ENCODE measurements at places on chromosomes 13 and 19.

GRCh38 chr19:47107202-47107952 lies 6.2 kb downstream of the ZC3H4 start:
- DNase-seq, result no peak

DNA sequence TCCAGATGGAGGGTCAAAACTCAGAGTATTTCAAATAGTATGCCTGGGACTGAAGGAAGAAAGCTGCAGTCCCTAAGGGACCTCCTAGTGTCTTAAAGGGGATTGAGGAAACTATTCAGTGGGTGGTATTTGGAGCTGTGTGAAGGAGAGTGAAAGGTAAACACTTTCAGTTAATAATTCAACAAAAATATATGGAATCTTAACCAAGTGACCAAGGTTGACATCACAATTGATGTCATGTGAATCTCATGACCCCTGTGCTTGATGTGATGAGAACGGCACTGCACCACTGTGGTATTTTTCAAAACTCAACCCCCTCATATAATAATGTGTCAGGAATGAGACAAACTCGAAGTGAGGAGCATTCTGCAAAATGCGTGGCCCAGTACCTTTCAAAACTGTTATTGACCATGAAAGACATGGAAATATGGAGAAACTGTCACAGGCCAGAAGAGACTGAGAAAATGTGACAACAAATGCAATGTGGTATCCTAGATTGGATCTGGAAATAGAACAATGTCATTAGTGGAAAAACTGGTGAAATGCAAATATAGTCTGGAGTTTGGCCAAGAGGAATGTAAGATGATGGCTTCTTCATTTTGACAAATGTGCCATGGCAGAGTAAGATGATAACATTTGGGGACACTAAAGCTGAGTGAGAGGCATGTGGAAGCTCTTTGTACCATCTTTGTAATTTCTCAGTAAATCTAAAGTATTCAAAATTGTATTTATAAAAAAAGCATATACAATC lies 553.9 kb downstream of the RFC3 start:
- no peak for DNase-seq

DNA sequence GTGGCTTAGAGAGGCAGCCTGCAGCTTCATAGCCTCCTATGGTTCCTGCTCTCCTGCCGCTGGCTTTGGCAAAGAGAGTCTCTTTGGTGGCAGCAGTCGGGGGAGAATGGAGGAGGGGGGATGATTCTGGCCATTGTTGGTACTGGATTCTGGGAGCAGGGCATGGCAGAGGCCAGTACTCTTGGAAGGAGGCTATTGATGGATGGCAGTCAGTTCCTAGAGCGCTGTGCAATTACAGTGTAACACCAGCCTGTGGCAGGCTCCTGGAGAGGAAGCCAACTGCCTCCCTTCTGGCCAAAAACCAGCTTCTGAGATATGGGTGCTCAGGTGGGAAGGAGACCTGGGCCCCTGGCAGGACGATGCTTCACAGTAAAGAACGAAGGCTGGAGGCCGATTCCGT lies 47.9 kb upstream of the TMTC4 start:
- DNase-seq, result no peak

- no peak for DNase-seq
These were observed 51.0 kb downstream of the LYL1 start for GRCh38 chr19:13051557-13052165.

- DNase-seq, result no peak
These were observed 206.3 kb downstream of the FOXO1 start for GRCh38 chr13:40460116-40460515.

DNA sequence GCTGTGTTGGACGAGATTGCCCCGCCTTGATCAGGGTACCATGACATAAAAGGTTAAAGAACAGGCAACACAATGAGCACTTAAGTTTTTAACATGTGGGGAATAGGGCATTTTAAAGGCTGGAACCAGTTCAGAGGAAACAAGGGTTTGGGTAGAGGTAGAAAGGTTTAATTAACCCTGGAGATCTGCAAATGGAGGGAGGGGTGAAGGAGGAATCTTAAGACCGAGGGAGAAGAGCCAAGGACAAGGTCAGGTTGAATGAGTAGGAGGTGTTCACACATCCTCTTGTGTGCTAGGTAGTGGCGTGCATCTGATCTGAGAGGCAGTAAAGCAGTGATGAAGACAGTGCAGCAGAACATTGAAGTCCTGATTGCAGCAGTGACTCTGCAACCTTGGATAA lies 28.5 kb downstream of the SKA3 start:
- DNase-seq, result no peak

GRCh38 chr13:26411206-26411605 lies 146.3 kb upstream of the WASF3 start:
- DNase-seq, result no peak

DNA sequence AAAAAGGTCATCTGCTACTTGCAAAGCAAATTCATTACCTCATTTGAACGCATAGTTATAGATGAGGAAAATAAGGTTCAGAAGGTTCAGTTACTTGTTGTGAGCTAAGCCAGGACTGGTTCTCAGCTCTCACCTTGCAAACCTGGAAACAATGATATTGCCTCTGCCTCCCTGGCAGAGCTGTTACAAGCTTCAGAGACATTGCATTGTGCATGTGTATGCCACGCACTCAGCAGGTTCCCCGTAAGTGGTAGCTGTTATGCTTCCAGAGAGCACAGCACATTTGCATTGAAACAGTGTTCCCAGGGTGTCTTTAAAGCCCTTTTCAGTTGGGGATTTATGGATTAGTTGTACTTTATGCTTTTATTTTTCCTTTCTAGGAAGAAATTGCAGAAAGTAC lies 80.6 kb downstream of the DGKH start:
- no peak for DNase-seq

GRCh38 chr13:42893214-42893671 lies 98.8 kb downstream of the EPSTI1 start:
- DNase-seq, result peak; percentile 90

DNA sequence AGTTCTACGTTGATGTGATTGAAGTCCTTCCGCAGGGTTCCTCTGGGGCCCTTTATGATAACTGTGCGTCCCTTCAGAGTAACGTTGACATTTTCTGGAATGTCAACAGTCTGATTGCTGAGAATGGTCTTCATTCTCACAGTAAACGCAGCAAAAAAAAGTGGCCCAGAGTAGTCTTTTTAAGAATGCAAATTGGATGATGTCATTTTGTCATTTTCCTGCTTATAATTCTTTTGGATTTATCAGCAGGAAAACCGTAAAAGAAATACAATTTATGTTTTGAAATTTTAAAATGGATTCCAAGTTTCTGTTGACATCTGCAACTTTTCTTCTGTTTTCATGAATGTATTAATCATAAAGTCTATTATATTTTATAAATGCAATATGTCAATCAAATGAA lies 14.8 kb downstream of the URI1 start:
- no peak for DNase-seq

GRCh38 chr13:91280801-91281200 lies 66.7 kb upstream of the MIR17HG start:
- no peak for DNase-seq

DNA sequence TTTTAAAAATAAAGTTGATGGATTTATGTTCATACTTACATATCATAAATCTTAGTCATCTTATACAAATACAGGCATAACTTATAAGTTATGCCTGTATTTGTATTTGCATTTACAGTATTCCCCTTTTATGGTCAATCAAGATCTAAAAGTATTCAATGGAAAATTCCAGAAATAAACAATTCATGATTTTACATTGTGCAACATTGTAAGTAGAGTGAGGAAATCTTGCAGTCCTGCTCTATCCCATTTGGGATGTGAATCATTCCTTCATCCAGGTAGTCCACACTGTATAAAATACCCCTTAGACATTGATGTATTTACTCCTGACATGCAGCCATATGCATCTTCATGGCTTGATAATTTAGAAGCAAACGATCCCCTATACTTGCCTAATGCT lies 795.3 kb downstream of the SLITRK1 start:
- DNase-seq, result no peak
